Stimulated activated CD4-positive, alpha-beta T cell treated with anti-CD3 and anti-CD28 coated beads, Interleukin-12 subunit alpha, Interleukin-12 subunit beta, amount 100 ng/mL, for 24 hours (primary cell): ENCODE measurements at places on chromosomes 13 and 19.

- no peak for DNase-seq
Measured at GRCh38 chr13:28850226-28850625, 30.1 kb downstream of the MTUS2 start.

- DNase-seq, result no peak
Measured at GRCh38 chr19:50764409-50764808, 5.9 kb upstream of the GPR32 start.

- peak; percentile 15 for DNase-seq
Measured at GRCh38 chr13:28492569-28493367, 2.2 kb downstream of the FLT1 start.

DNA sequence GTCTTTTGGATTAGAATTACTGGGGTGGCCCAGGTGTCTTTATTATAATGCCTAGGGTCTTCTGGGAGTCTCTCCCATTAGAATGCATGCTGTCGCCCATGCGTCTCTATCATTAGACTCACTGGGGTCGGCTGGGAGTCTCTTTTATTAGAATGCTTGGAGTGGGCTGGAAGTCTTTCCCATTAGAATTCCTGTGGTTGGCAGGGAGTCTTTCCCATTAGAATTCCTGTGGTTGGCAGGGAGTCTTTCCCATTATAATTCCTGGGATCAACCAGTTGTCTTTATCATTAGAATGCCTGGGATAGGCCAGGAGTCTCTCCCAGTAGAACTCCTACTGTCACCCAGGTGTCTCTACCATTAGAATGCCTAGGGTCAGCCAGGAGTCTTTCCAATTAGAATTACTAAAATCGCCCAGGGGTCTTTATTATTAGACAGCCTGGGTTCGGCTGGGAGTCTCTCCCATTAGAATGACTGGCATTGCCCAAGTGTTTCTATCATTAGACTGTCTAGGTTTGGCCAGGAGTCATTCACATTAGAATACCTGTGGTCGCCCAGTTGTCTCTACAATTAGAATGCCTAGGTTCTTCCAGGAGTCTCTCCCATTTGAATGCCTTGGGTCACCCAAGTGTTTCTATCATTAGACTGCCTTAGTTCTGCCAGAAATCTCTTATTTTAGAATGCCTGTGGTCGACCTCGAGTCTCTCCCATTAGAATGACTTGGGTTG is 1558.5 kb downstream of the UQCRFS1 start:
- DNase-seq, result no peak

- no peak for DNase-seq
Measured at GRCh38 chr13:43676320-43676719, 110.5 kb downstream of the ENOX1 start.

GRCh38 chr13:49439609-49440008 is 4.3 kb downstream of the CAB39L start:
- no peak for DNase-seq

GRCh38 chr13:49585220-49586157 is at the start of gene RCBTB1:
Gene RCBTB1 (minus strand): TSS chr13:49585558. CDS start chr13:49567279, 18,279 bp downstream.
- DNase-seq, result peak; percentile 40

DNA sequence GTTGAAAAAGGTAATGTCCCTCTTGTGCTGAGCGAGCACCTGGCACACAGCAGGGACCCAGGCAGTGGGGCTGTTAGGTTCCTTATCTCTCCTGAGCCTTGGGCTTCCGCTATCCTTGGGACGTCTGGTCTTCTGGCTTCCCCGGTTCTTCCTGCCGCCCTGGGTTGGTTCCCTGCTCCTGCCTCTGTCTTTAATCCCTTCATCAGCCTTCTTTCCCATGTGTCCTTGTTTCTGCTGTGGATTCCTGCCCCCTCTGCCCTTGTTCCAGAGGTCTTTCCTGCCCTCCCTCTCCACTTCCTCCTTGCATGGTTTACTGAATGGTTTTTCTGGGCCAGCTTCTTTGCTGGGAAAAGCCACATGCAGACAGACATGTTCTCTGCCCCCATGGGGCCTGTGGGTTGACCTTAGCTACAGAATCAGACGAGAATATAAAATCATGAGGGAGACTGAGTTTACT is 2.6 kb downstream of the EPN1 start:
- DNase-seq, result no peak

- no peak for DNase-seq
Measured at GRCh38 chr13:21668732-21669275, 2.1 kb upstream of the FGF9 start.

DNA sequence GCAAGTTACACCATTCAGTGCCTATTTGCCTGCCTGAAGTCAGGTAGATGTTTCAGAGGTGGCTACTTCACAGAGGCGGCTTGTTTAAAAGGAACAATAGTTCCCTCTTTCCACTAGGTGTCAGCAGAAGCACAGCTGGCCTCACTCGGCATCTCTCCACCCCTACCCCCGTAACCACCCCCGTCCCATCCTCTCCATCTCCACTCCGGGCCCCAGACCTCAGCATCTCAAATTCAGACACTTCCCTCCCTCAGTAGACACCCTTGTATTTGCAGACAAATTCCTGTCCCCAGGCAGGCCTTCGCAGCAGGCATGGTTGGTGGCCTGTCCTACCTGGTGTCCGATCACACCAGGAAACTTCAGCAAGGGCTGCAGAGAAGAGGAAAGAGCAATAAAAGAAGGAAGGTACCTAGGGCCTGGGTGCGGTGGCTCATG is 9.1 kb upstream of the DPP9 start:
- peak; percentile 24 for DNase-seq
